ENCODE measurements at places on chromosomes 5 and 9.

GRCh38 chr9:90946982-90947381 is 145.4 kb downstream of the SYK start:
- peaks cover 13% of the 10 kb centered on the region for H3K4me1 ChIP-seq
- no peak overlapping the region for H3K27ac ChIP-seq
- no peaks in the 10 kb centered on the region for H3K36me3 ChIP-seq
- no peak overlapping the region for H3K4me3 ChIP-seq
- no peaks in the 10 kb centered on the region for H3K27me3 ChIP-seq
- no peak for DNase-seq

DNA sequence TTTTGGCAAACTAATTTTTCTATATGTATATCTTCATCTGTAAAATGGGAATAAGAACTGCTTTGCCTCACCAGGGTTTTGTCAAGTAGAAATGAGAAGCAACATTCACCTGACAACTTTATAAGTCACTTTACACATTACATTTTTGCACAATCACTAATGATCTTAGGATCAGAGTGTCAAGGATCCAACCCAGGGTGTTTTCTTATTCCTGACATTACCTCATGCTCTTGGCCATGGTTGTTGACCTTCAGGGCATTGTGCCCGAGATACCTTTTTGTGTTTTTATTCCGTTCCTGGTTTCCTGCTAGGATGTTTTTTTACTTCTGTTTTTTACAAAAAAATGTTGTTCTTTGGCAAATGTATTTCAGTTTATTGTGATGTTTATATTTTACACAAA is 22.2 kb upstream of the RASA1 start:
- H3K4me3 ChIP-seq, result no peak overlapping the region
- no peaks in the 10 kb centered on the region for H3K4me1 ChIP-seq
- DNase-seq, result no peak
- no peaks in the 10 kb centered on the region for H3K27me3 ChIP-seq
- no peak overlapping the region for H3K27ac ChIP-seq
- no peaks in the 10 kb centered on the region for H3K36me3 ChIP-seq

DNA sequence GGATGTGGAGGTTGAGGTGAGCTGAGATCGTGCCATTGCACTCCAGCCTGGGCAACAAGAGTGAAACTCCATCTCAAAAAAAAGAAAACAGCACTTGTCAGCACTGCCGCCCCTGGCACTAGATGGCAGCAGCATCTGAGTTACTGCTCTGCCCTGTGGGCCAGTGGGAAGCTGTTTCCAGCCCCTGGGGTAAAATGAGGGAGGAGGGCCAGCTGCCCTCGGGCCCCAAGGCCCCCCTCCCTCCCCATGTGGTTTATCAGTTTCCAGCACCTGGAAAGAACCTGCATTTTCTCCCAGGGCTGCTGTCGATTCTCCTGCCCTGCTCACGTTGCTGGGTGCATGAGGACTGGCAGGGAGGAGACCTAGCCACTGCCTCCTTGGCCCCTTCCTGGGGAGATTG is 13.2 kb upstream of the CEL start:
- H3K36me3 ChIP-seq, result no peaks in the 10 kb centered on the region
- no peak overlapping the region for H3K27ac ChIP-seq
- H3K4me1 ChIP-seq, result no peaks in the 10 kb centered on the region
- no peak overlapping the region for H3K4me3 ChIP-seq
- peak; percentile 15 for DNase-seq

- H3K27me3 ChIP-seq, result no peaks in the 10 kb centered on the region
- no peak for DNase-seq
- H3K4me3 ChIP-seq, result no peak overlapping the region
- H3K4me1 ChIP-seq, result peaks cover 14% of the 10 kb centered on the region
- H3K36me3 ChIP-seq, result no peaks in the 10 kb centered on the region
Measured at GRCh38 chr9:112241491-112241890, 66.4 kb upstream of the SUSD1 start.

DNA sequence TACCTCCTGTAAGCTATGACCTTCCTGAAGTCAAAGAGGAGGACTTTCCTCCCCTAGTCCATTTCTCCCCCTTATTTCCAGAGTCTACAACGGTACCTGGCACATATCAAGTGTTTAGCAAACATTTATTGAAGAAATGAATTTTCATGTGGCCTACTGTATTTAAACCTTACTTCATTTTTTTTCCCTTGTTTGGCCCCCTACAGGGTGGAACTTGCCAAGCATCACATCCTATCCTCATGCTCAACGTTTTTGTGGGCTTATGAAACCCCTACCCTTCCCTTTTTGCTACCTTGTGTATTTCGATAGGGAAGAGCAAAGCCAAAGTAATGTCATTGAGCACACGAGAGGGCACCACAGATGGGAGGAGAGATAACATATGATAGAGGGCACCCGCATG is 1857.8 kb upstream of the WWC1 start:
- peaks cover 37% of the 10 kb centered on the region for H3K4me1 ChIP-seq
- H3K36me3 ChIP-seq, result no peaks in the 10 kb centered on the region
- no peak for DNase-seq
- H3K4me3 ChIP-seq, result no peak overlapping the region
- H3K27ac ChIP-seq, result no peak overlapping the region

- DNase-seq, result peak; percentile 76
- no peaks in the 10 kb centered on the region for H3K27me3 ChIP-seq
- no peaks in the 10 kb centered on the region for H3K36me3 ChIP-seq
- H3K27ac ChIP-seq, result peak overlapping the region; percentile 69
Measured at GRCh38 chr9:37574241-37574721, 1.9 kb downstream of the FBXO10 start.

DNA sequence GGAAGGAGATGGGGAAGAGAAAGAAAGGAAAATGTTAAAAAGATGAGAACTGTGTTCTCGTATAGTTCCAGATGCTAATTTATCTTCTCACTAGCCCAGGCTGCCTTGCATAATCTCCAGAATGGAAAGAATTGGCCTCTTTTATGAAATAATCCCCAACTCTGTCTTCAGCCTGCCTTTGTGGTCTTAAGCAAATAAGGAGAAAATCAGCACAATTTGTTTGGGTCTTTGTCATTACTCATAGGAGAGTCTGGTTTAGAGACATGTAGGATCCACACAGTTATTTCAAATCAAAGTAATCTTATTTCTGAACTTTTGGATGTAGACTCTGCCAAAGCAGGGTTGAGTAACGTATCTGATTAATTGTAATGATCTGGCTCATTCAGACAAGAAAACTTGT is 50.7 kb upstream of the CAMK4 start:
- no peaks in the 10 kb centered on the region for H3K36me3 ChIP-seq
- H3K4me3 ChIP-seq, result no peak overlapping the region
- H3K27ac ChIP-seq, result no peak overlapping the region
- no peak for DNase-seq

DNA sequence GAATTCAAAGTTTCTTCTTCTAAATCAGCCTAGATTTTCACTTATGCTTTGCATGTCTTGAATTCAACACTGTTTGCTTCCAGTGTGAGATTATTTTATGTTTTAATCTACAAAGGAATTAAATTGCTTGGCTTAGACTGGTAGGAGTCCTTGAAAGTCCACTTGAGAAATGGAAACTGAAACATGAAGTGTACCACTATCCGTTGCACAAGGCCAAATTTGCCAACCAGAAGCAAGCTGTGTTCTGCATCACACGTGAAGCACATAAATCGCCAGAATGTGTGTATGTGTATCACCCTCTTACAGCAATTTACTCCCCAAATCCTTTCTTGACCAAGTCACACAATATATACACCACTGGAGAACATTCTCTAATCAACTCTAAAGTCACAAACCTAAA is 10.3 kb downstream of the SEMA6A start:
- H3K27ac ChIP-seq, result no peak overlapping the region
- no peak overlapping the region for H3K4me3 ChIP-seq
- H3K4me1 ChIP-seq, result peaks cover 99% of the 10 kb centered on the region
- no peaks in the 10 kb centered on the region for H3K27me3 ChIP-seq
- no peaks in the 10 kb centered on the region for H3K36me3 ChIP-seq

- H3K4me3 ChIP-seq, result no peak overlapping the region
- H3K27ac ChIP-seq, result no peak overlapping the region
- DNase-seq, result no peak
- no peaks in the 10 kb centered on the region for H3K36me3 ChIP-seq
- no peaks in the 10 kb centered on the region for H3K27me3 ChIP-seq
- H3K4me1 ChIP-seq, result peaks cover 17% of the 10 kb centered on the region
Measured at GRCh38 chr5:145980718-145981117, 44.3 kb downstream of the SH3RF2 start.

- DNase-seq, result no peak
- H3K27me3 ChIP-seq, result peaks cover 14% of the 10 kb centered on the region
- H3K27ac ChIP-seq, result no peak within 1 kb of the TSS
- no peak within 1 kb of the TSS for H3K4me3 ChIP-seq
- H3K36me3 ChIP-seq, result no peaks in the 10 kb centered on the region
Measured at GRCh38 chr9:120926397-120926928, at the start of gene TRAF1. Gene TRAF1, minus strand, starts transcription at chr9:120926796. Its CDS starts 721 bp downstream, at chr9:120926075.

GRCh38 chr9:127942216-127943010 is 4.8 kb upstream of the DPM2 start:
- no peaks in the 10 kb centered on the region for H3K36me3 ChIP-seq
- peak; percentile 83 for DNase-seq
- H3K4me1 ChIP-seq, result peaks cover 3% of the 10 kb centered on the region
- no peak overlapping the region for H3K27ac ChIP-seq
- no peaks in the 10 kb centered on the region for H3K27me3 ChIP-seq
- H3K4me3 ChIP-seq, result no peak overlapping the region

- peaks cover 90% of the 10 kb centered on the region for H3K27me3 ChIP-seq
- H3K27ac ChIP-seq, result no peak overlapping the region
- H3K4me3 ChIP-seq, result peak overlapping the region; percentile 46
Measured at GRCh38 chr9:21964925-21965385, 29.2 kb downstream of the CDKN2A start.

DNA sequence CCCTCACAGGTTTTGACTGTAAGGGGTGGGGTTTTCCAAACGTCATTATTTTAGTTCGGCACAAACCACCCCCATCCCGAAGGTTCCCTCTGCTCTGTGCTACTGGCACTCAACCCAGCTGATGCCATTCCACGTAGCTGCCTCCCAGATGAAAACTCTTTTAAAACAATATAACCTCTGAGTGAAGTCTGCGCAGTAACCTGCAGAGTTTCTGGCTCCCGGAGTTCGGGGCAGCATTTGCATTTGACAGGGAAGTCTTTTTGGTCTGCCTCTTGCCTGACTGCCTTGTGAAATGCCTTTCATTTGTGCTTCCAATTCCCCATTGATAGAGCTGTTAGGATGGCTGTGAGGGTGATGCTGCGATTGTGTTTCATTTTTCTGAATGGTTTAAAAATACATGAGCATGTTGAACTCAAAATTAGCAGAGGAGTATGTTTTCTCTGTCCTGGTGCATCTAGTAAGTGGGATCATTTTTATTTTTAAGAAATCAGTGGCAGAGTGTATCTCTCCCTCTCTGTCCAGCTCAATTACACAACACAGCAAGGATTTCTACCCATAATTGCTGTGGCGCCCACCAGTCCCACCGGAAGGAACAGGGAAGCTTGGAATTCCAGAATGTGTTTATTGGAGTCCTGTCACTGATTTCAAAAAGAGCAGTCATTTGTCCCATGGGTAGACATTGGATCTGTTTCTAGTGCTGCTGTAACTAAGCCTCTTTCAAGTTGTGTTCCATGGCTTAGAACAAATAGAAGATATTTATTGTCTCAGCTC is 24.8 kb downstream of the ADCY2 start:
- peaks cover 5% of the 10 kb centered on the region for H3K27me3 ChIP-seq
- no peaks in the 10 kb centered on the region for H3K36me3 ChIP-seq
- peak overlapping the region; percentile 42 for H3K4me3 ChIP-seq
- H3K27ac ChIP-seq, result no peak overlapping the region
- H3K4me1 ChIP-seq, result peaks cover 25% of the 10 kb centered on the region

DNA sequence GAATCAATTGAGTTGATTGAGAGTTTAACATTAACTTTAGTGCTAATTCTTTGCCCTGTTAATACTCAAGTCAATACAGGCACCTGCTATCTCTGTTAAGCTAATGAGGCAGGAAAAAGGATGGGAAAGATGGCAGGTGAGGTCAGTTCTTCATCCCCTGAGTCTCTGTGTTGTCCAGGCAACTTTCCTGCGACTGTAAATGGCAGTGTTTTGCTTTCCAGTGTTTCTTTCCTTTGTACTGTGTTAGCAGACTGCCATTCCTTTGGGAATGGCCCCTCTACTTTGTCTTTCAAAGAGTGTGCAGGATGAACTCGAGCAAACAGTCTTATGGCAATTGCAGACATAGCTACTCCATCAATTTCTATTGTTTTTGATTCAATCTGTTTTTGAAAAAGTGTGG is 202.2 kb upstream of the VLDLR start:
- H3K36me3 ChIP-seq, result no peaks in the 10 kb centered on the region
- DNase-seq, result no peak
- H3K27ac ChIP-seq, result no peak overlapping the region
- peaks cover 23% of the 10 kb centered on the region for H3K4me1 ChIP-seq

DNA sequence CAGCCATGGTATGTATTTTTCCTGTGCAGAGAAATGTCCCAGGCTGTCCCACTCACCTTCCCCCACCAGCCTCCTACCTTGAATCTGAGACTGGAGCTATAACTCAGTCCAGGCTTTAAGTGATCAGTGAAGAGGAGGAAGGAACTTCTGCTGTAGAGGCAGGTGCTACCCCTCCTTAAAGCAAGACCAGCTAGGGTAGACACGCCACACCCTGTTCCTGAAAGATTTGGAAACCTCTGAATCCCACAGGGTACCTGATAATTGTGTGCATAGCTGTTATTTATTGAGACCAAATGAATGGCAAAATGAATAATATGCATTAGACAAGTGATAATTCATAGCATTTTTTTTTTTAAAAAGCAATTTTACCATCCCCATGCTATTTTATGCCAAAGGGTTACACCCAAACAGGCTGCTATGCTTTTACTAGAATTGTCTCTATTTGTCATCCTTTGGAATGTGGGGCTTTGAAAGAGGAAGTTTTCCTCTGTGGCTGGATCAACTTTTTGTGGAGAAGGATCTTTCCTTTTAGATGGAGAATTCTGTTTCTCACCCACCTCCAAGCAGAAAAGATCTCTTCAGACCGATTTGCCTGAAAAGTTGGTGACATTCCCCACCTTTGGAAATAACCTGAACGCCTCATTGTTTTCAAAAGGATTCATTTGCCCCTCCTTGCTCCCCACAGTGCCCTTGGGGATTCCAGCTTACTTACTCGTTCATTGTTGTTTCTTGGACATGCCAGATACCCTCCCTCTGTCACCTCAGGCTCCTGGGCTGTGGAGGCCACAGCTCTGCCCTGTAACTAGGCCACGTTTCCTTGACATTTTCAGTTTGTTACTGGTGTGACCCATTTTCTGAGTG is 248.7 kb downstream of the NR3C1 start:
- H3K27ac ChIP-seq, result no peak overlapping the region
- H3K4me1 ChIP-seq, result peaks cover 21% of the 10 kb centered on the region
- H3K27me3 ChIP-seq, result no peaks in the 10 kb centered on the region
- no peak overlapping the region for H3K4me3 ChIP-seq
- H3K36me3 ChIP-seq, result no peaks in the 10 kb centered on the region

DNA sequence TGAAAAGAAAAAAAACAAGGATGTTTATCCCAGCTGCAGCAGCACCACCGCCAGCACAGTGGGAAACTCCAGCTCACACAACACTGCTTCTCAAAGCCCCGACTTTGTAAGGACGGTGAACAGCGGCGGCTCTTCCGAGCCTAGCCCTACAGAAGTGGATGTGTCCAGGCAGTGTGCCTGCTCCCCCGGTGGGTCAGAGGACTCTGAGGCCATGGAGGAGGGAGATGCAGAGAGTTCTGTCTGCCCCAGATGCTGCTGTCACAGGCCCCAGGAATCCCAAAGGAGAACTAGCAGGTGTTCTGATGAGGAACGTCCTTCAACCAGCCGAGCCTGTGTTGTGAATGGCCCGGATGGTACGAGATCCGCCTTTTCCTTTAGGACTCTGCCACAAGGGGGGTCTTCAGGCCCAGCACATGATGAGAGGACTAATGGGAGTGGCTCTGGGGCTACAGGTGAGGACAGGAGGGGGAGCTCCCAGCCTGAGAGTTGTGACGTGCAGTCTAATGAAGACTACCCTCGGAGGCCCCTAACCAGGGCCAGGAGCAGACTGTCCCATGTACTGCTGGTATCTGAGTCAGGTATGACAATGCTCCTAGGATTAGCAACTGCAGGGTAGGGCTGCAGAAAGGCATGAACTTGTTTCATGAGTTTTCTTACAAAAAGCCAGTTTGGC is 43.7 kb downstream of the FBXO38 start:
- no peak overlapping the region for H3K27ac ChIP-seq
- DNase-seq, result no peak
- H3K27me3 ChIP-seq, result no peaks in the 10 kb centered on the region

All from neural progenitor cell (in vitro differentiated cells).